ENCODE measurements at places on chromosomes 7 and 10.

DNA sequence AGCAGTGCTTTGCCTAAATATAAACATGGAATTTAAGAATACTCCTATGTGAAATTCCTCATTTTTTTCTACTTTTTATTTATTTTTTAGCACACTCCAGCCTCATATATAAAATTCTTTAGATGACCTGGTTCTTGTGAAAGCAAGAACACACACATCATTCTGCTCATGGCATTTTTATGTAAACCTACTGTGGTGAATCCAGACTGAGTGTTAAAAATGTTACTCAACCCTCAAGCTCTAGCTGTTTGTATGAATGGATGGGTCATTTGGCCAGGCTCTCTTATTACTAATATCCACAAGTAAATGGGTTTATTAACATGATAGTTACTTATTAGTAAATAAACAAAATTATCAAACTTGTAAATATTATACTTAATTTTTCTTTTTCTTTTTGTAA, 551.7 kb upstream of the LRRN3 start:
- no peak for DNase-seq

GRCh38 chr10:74282151-74282847, 131.3 kb downstream of the ADK start:
- DNase-seq, result no peak

- no peak for DNase-seq
Observed at GRCh38 chr10:88390041-88390440, 193.1 kb downstream of the RNLS start.

GRCh38 chr10:72086466-72087391, 1.6 kb downstream of the SPOCK2 start:
- DNase-seq, result peak; percentile 46

DNA sequence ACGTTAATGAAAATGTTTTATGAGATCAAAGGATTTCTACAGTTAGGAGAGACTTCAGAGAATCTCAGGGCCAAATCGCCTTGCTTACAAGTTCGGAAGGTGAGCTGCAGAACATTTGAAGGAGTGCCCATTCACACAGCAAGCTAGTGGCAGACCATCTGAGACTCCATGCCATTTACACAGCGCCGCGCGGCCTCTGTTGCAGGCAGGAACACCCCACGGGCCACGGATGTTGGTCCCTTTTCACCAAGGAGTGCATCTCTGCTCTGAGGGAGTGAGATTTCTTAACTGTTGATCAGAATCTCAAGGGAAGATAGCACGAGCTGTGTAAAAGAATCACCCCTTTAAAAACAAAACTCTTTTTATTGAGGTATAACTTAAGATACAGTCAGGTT, 1.8 kb downstream of the UBE3C start:
- DNase-seq, result no peak

DNA sequence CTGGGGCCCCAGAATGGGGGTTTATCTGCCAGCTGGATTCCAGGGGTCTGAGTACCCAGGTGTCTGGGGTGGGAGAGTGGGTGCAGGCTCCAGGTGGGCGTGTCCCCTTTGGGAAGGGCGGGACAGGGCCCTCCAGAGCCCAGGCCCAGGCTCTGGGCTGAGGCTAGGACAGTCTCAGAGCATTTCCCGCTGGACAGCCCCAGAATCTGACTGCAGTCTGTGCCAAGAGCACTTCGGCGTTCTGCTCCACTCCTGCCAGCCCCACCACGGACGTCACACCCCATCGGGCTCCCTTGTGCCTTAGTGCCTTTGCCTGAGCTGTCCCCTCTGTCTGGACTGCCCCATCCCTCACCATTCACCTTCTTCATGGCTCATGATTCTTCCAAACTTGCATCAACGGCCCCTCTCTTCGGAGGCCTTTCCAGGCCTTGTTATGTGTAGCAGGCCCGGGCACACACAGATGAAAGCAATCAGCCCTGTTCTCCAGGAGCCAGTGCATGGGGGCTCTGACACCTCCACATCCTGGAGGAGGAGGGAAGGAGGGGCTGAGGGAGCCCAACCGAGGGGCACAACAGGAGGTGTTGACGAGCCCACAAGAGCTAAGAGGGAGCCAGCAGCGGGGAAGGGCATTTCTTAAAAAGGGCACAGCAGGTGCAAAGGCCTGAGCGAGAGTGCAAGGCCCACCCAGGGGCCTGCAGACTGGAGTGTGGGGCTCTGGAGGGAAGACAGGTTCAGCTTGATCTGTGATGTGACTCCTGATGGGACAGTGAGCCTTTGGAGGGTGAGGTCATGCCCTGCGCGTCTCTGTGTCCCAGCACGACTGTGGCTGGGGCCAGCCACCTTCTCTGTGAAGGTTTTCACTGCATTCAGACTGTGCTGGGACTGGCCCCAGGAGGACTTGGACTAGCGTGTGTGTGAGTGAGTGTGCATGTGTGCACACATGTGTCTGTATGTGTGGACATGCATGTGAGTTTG, 41.7 kb downstream of the GTF2IRD1 start:
- DNase-seq, result no peak

DNA sequence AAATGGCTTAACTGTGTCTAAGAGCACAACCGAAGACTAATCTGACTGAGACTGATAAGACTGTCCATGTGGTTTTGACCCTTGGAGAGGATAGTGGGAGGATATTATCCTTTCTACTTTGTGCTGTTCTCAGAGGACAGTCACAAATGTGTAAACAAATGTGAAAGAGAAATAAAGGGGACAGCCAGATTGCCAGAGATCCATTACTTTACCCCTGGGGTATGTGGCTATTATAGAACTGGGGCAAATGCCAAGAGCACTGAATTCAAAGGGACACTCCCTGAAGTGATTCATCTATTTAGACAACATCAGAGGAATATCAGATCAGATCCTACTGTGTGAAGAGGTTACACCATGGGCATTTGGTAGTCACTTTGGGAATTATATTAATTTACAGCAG, 154.7 kb downstream of the RNLS start:
- no peak for DNase-seq

GRCh38 chr10:111347386-111348013, 270.7 kb downstream of the ADRA2A start:
- no peak for DNase-seq

- no peak for DNase-seq
Observed at GRCh38 chr10:16732376-16732775, 84.8 kb downstream of the RSU1 start.

GRCh38 chr10:49362596-49363260, 33.2 kb downstream of the DRGX start:
- DNase-seq, result no peak
